ENCODE measurements at places on chromosomes 3 and 15.

- DNase-seq = peak; percentile 37
Measured at GRCh38 chr3:55490276-55490913, 3.3 kb upstream of the WNT5A start.

- DNase-seq = peak; percentile 90
Measured at GRCh38 chr3:53773611-53774368, 72.4 kb downstream of the CHDH start.

- no peak for DNase-seq
Measured at GRCh38 chr15:86894269-86894668, 814.6 kb downstream of the AGBL1 start.

- no peak for DNase-seq
Measured at GRCh38 chr3:34533451-34533850, 735.0 kb downstream of the PDCD6IP start.

DNA sequence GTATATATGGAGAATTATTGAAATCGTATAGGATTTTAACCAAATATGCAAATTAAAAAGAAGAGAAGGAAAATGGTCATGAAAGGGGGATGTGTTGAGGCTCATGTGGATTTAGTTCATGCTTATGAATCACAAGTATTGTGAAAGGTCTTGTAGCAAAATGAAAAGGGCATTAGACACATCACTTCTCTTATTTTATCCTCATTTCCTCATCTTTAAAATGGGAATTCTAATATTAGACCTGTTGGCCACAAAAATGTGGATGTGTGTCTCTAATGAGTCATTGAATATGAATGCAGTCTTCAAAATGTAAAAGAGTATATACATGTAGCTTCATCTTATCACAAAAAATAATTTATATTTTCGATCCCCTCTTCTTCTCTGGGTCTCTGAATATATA lies 14.9 kb upstream of the ALCAM start:
- peak; percentile 76 for DNase-seq

GRCh38 chr3:64216274-64217147 lies 8.8 kb downstream of the PRICKLE2 start:
- peak; percentile 72 for DNase-seq

- no peak for DNase-seq
Measured at GRCh38 chr15:70447928-70448698, 315.2 kb downstream of the UACA start.

DNA sequence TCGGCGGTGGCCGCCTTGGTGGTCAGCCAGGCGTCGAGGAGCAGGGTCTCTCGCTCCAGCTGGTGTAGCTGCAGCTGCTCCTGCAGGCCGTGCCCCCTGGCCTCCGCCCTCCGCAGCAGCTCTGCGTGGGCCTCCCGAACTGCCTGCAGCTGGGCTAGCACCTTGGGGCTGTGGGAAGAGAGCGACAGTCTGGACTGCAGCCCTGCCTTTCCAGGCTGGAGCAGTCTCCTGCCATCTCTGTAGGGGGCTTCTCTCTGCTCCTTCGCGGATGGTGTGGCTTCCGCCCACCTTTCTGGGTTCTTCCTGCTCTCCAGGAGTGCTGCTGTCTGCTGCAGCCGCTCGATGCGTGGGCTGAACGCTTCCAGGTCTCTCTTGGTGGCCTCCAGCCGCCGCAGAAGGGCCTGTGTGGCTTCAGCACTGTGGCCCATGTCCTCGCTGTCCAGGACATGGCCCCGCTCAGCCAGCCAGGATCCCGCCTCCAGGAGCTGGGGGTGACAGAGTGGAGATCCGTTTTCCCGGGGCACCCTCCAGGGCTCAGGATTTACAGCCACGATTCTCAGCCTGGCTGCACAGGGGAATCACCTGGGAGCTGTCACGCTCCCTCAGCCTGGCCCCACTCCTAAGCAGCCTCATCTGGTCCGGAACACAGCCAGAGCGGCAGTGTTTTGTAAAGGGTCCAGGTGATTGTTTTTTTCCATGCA lies 16.8 kb downstream of the PLA2G4B start:
- no peak for DNase-seq

DNA sequence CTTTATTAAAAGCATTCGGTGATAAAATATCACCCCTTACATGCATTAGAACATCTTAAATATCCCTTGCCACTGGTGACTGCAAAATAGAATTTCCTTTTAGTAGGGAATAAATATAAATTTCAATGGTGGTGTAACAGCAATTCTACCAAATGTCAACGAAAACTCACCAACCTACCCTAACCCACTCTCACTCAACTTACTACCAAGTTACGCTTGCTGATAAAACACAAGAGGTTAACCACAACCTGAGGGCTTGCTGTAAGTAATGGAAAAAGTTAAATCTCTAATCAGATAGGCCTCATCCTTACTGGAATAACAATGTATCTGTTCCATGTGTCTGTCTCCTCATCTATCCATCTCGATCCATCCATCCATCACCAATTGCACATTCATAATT lies 274.7 kb downstream of the FOXP1 start:
- DNase-seq = no peak

Data from EH (cell line).